ENCODE measurements at places on chromosomes 7 and 10.

- DNase-seq: peak; percentile 29
Measured at GRCh38 chr7:37208528-37208927, 240.1 kb downstream of the ELMO1 start.

DNA sequence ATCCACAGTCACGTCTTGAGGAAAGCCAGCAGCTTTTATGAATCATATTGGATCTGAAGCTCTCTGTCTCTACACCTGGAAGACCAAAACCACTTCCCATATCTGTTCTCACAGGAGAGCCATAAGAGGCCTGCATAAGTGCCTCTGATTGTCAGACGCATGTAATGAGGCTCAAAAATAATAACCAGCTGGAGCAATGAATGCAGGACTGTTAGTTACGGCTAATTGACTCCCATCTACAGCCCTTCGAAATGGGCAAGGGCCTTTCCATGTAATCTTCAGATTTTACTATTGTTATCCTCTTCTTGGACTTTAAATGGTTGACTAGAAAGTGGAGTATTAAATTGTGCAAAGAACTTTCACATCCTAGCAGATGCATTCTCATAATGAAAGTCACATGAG lies 4.4 kb upstream of the SEMA3C start:
- DNase-seq: no peak

DNA sequence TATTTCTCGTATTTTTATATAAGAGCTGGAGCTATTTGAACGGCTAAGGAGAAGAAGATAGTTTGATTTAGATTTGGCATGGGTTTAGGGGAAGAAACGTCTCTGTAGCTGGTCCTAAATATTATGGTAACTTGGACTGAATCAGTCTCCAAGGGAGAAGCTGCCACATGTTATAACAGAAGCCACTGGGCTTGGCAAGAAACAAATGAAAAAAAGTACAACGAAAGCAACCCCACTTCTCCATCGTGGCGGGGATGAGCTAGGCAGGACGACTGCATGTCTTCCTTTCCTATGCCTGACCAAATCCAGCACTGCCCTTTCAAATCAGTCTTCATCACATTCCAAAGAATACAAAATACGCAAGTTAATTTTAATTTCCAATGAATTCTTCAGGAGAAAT lies 196.7 kb upstream of the KLF14 start:
- DNase-seq: no peak

DNA sequence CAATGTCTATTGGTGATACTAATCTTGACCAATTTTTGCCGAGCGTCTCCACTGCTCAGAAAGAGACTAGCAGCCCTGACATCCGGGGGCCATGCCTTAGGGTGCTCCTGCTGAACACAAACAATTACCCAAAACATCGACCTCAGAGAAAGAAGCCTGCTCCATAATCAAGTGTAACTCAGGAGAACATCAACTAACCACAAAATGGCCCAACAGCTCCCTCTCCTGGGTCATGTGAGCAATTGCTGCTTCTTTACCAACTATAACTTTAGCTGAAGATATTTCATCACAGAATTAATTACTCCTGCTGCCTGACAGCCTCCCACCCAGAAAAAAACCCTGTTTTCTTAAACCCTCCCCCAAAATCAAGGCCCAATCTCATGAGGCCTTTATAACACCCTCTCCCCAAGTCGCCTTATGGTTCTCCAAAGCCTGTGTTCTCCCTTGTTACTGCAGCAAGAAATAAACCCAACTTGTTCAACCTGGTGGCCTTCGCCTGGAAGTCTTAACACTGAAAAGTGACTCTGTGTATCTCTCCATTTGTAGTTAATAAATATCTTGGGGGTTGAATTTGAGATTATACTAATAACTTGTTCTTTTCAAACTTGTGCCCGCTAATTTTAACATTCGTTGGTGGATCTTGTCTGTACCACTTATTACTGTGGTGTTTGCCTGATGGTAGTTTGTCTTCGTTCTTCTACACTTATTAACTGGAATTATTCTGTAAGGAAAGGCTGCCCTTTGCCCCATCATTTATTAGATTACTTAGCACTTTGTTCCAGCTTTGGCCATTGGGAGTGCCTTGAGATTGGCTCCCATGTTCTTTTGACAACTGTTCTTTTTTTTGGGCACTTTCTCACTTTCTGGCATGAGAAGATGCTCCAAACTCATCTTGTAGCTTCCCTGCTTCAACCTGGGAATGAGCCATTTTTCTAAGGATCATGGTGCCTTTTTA lies 21.2 kb upstream of the RAMP3 start:
- DNase-seq: peak; percentile 63

DNA sequence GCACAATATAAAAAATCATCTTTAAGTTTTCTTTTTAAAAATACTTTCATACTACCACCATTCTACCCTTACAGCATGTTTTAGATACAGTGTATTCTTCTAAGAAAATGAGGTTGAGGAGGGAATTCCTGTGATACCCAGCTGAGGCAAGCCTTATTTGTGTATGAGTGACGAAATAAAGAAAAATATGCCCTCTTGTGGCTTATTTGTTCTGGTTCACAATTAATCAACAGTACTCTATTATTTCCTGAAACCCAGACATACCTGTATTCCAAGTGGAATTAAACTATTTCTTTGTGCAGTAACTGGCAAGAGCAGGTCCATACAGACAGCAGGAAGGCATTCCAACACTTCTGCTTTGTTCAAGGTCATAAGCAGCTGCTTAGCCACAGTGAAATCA lies 4.5 kb upstream of the SEMA3D start:
- no peak for DNase-seq

- peak; percentile 92 for DNase-seq
Measured at GRCh38 chr7:5396999-5397663, 26.5 kb downstream of the TNRC18 start.

- no peak for DNase-seq
Measured at GRCh38 chr7:21916629-21917028, 29.1 kb downstream of the CDCA7L start.

DNA sequence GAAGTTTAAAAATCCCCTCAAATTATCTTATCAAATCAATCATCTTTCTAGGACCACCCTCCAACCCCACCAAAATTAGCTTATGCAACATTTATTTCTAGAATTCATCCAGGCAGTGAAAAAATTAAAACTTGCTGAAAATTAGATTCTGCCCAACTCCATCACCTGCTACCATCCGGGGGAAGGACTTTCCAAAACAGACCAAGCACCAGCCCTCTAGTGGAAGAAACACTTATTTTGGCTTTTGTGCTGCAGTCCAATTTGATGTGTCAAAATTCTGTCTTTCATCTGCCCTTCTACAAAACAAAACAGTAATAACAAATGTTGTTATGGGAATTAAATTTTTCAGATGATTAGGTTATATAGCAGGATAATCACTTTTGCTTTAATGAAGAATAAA lies 35.1 kb downstream of the GCC1 start:
- DNase-seq: no peak

GRCh38 chr10:92001995-92002394 lies 78.4 kb downstream of the BTAF1 start:
- DNase-seq: no peak

DNA sequence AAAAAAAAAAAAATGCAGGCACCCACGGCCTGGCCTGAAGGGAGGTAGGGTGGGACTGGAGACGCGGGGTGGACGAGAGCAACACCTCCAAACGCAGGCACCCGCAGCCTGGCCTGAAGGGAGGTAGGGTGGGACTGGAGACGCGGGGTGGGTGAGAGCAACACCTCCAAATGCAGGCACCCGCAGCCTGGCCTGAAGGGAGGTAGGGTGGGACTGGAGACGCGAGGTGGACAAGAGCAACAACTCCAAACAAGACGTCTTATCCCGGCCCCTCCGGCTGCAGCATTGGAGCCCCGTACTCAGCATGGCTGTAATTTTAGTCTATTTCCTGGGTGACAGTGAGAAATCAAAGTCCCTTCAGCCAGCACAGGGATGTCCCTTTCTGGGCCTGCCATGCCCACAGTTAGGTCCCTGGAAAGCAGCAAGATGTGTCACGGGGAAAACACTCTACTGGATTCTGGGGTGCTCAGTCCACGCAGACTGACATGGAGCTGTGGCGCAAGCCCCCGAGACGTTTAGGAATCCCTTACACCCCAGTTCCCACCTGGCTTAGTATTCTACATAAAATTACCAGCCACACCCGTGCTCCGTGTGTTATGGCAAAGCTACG lies 119.9 kb downstream of the WDR37 start:
- DNase-seq: no peak

GRCh38 chr10:132627666-132628531 lies 90.3 kb downstream of the INPP5A start:
- no peak for DNase-seq

DNA sequence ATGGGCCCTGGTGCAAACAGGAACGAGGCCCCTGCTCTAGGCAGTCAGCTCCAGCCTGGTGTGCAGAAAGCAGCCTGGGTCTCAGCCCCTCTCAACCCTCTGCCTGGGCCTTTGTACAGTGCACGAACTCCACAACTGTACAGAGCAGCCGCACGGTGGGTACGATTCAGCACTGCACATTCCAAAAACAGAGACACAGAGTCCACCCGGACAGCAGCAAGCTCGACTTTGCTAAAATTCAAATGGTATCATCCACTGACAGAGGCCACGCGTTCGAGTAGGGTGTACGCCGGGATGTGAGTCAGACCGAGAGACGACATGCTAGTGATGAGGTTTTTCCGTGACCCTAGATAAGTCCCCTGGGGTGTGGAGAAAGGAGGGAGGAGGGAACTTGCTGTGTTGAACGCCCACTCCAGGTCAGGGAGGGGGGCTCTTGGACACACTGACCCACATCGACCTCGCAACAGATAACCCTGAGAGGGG lies 65.6 kb upstream of the PDGFA start:
- DNase-seq: peak; percentile 77

DNA sequence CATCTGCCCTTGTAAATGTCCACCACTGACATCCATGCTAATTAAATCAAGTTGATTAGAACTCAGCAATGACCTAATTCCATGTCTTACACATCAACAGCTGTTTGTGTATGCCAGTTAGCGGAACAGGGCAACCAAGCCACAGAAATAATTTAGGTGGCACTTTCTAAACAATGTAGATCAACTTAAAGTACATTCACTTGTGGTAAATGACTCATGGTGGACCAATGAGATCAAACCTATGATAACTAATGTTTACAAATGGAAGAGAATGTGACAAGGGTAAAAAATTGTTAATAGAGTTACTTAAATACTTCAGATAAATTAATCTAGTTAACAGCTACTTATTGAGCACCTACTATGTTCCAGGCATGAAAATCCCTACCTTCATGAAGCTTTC lies 63.1 kb upstream of the ICA1 start:
- DNase-seq: no peak

GRCh38 chr7:137366995-137367394 lies 23.5 kb upstream of the PTN start:
- DNase-seq: no peak

DNA sequence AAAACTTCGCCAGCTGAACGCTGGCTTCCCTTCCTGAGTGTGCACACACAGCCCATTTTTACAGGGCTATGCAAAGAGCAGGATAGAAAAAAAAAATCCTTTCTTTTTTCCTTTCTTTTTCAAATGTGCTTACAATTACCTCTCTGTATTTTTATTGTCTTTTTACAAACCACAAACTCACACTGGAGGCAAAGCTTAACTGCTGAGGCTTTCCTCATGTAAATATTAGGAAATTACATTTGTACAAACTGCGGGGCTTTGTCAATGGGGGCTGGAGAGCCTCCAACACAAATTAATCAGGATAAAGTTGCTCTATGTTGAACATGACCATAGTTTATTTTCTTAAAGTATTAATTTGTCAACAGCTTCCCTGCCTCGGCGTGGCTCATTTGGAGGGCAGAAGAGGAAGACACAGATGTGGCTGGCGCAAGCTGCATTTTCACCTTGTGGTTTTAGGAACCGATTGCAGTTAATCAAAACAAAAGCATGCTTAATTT lies 411.7 kb upstream of the MKI67 start:
- no peak for DNase-seq

DNA sequence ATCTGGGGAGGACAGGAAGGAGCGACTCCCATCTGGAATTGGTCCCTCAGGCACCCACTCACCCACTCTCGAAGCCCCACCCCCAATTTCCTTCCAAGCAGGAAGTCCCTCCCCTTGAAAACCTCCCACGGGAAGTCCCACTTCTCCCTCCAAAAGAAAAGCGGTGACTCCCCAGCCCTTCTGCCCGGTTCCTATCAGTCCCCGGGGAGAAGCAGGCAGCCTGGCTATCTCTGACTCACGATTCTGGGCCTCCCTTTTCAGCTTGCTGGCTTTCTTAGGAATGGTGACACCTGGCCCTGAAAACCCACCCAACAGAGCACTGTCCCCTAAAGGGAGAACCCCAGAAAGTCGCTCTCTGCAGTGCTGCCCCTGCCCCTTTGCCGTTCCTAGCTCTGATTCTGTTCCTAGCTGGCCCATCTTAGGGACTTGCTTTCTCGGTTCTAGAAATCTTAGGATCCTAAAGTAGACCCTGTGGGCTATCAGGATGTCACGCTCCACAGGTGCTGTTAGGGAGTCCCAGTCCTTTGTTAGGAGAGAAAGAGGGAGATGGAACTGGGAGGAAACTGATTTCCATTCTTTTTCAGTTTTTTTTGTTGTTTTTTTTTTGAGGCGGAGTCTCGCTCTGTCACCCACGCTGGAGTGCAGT lies 6.0 kb downstream of the TSC22D4 start:
- no peak for DNase-seq

DNA sequence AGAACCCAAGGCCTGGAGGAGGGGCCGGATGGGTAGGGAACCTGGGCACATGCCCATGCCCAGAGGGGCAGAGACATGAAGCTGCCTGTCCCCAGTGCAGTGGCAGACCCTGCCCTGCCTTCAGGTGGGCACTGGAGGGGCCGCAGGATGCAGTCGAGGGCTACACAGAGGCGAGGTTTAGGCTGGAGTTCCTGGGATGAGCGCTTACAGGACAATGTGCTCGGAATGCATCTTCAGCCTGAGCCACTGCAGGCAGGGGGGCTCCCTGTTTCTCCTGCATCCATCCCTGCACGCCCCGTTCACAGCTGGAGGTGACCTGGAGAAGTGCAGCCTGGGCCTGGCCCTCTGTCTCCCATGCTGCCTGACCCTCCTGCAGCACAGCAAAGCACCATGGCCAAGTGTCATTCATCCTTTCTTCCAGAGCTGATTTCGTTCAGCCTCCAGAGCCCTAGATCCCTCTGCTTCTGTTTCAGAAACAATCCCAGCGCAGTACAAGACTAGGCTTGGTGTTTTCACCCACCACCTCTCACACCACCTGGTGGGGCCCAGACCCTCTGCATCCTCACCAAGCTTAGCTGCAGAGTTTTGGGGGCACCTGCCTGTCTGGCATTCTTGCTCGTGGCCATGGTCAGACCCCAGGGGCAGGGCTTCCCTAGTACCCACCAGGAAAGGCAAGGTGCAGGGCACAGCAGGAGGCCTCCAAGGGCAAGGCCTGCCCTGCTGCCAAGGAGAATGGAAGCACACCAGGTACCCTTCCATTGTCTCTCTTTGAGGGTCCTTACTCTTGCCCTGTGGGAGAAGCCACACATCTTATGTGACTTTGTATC lies 311.9 kb downstream of the TCERG1L start:
- no peak for DNase-seq

DNA sequence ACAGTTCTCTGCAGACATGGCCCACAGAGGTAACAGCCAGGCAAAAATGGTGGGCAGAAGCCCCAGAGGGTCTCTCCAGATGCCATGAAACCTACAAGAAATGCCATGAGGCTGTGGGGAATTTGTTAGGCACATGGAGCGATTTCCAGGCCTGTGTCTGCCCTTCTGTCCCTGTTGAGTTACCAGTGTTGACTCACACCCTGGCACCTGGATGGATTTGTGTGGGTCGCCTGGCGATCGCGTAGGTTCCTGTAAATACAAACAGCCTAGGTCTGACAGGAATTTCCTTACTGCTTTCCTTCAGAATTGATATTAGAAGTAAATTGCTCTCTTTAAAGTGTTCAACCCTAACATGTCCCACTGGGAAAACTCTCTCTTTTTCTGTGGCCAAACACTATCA lies 164.9 kb upstream of the EEPD1 start:
- no peak for DNase-seq
